ENCODE measurements at places on chromosomes 16 and 17.

GRCh38 chr17:67362173-67362572 lies 4.2 kb downstream of the PSMD12 start:
- DNase-seq: no peak

DNA sequence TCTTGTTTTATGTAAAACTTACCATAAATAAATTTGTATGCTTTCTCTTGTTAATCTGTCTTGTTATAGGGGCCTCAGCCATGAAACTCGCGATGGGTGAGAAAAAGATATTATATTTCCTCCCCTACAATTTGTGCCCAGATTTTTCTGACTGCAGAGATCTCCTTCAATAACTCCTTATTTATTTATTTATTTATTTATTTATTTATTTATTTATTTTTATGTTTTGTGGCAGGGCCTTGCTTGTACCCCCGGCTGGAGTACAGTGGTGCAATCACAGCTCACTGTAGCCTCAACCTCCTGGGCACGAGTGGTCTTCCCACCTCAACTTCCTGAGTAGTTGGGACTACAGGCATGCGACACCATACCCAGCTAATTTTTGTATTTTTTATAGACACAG lies 23.3 kb upstream of the CCL5 start:
- DNase-seq: no peak

- no peak for DNase-seq
Observed at GRCh38 chr17:42518755-42519545, 17.1 kb upstream of the NAGLU start.

- DNase-seq: no peak
Observed at GRCh38 chr17:260944-261343, 79.5 kb upstream of the DOC2B start.

DNA sequence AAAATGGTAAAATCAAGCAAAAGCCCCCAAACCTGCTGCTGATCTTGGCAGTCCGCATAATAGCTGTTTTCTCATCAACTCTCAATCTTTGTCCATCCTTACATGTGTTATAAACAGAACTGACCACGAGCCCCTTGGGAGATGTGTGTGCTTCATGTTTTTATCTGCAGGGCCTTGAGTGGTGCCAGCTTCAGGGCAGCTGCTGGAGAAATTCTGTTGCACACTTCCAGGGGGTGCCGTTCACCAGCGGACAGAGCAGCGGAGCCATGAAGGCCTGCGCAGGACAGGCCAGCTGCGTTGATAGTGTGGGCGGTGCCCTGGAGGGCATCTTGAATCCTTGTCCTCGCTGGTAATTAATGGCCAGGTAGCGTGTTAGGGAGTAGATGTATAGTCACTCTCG lies 20.1 kb downstream of the MPRIP start:
- DNase-seq: no peak
